ENCODE measurements at places on chromosomes 5 and 9.

- no peak for DNase-seq
These were observed 180.0 kb upstream of the RGMB start for GRCh38 chr5:98593418-98593817.

- DNase-seq: no peak
These were observed 307.0 kb downstream of the BNC2 start for GRCh38 chr9:16563446-16563845.

- DNase-seq: no peak
These were observed 7.5 kb downstream of the ZNF366 start for GRCh38 chr5:72499730-72500129.

DNA sequence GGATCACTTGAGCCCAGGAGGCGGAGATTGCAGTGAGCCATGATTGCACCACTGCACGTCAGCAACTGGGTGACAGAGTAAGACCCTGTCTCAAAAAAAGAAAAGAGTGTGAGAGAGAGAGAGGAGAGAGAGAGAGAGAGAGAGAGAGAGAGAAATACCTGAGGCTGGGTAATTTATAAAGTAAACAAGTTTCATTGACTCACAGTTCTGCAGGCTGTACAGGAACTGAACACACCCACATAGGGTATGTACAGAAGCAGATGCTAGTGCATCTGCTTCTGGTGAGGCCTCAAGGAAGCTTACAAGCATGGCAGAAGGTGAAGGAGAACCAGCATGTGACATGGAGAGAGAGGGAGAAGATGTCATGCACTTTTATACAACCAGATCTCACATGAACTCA, 46.4 kb upstream of the CHD1 start:
- DNase-seq: no peak

DNA sequence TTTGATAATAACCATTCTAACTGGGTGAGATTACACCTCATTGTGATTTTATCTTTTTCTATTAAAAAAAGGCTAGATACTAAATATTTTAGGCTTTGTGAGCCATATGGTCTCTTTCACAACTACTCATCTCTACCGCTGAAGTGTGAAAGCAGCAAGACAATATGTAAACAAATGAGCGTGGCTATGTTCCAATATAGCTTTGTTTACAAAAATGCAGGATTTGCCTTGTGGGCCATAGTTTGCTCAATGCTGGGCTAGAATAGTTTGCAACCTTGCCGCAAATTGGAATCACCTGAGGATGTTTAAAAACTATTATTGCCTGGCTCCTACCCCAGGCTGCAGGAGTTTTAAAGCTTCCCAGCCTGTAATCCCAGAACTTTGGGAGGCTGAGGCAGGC, 10.2 kb upstream of the GPR150 start:
- no peak for DNase-seq

DNA sequence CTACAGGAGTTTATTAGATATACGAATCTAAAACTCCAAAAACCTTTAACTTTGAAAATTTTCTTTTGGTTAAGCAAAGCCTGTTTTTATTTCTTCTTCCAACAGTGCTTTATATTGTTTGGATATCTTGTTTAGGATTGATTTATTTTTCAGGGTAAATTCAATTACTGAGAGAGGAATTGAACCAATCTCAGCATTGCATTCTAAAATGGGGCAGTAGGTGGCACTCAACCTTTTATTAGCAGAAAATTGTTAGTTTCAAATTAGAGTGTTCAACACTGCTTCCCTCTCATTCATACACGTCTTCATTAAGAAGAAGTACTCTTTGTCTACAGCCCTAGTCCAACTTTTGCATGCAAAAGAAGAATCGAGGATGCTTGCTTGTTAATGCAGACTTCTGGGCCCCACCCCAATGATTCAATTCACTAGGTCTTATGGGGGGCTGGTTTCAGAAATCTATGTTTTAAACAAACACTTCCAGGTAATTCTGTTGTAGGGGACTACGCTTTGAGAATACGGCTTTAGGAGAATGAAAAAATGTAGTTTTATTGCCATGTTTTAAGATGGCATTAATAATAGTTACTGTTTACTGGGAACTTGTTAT, 26.6 kb downstream of the MRPL22 start:
- DNase-seq: peak; percentile 11

DNA sequence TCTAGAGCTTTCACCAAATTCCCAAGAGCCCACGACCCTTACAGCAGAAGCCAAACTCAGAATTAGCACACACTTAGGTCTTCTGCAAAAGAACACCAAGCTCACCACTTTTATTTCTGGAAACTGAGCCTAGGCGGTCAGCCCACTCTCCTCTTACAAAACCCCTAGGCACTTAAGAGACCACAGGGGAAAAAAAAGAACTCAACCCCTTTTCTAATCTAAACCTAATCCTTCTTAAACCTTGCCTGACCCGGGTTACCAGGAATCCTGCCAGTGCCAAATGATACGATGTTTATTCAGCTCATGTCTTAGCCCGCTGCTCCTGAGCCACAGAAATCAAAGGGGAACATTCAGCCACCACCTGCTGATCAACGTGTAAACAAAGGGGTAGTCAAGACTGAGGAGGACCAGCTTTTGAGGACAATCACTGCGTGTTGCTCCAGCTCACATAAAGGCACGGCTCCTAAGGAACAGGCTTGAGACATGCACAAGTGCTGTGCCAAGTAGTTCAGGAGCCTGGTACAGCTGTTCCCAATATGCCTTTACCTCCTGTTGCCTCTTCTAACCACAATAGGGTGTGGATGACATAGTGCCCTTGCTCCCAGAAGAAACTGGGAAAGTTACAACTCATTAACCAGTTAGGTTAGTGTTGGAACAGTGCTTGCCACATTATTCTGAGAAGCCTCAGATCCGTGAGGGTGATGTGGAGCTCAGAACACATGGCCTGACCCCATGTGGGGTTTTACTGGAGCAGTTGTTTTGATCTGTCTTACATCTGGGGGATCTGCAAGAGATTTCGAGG, 49.3 kb downstream of the ZFAND5 start:
- DNase-seq: peak; percentile 9

DNA sequence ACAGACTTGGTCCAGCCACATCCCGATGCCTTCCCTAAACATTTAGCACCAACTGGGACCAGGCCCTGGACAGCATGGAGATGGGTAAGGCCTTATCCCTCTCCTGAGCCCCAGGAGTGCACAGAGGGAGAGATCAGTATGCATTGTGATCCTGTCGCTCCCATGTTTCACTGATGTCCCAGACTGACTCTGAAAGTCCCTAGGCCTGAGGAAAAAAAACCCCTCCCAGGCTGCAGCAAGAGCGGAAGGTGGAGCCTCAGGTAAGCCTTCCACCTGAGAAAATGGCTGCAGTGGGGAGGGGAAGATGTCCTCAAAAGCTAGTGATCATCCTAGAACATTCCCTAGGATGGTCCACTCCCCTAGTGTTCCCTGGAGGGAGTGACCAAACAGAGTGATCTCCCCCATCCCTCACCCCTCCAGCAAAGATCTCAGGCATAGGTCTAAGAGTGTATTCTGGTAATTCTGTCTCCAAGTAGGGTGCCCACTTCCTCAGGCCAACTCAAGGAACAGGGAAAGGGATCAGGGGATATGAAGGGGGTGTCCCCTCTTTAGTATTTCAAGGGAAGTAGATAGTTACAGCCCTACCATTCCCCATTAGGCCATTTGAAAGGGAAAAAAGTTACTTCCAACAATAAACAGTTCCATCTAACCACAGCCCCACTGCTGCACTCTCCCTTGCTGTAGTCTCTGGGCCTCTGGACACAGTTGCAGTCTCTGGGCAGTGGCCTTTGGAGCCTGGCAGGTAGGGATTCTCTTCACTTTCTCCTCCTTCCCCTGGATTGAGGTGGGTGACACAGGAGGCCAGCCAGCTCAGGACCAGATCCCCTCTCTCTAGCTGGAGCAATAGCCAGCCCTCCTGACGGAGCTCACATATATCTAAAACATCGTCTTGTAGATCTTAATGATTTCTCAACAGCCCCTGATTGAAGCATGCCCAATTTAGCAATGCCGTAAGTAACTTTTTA, 6.8 kb upstream of the CXXC5 start:
- DNase-seq: no peak

- no peak for DNase-seq
These were observed 40.5 kb upstream of the PJA2 start for GRCh38 chr5:109450129-109450877.

GRCh38 chr9:96137671-96138429, 164.1 kb downstream of the HSD17B3 start:
- peak; percentile 73 for DNase-seq

- peak; percentile 43 for DNase-seq
These were observed 19.3 kb upstream of the PPP2CA start for GRCh38 chr5:134245101-134245604.

- no peak for DNase-seq
These were observed 363.9 kb downstream of the PTPRD start for GRCh38 chr9:10248890-10249289.

Measured in fibroblast of skin of back (primary cell).